ENCODE measurements at places on chromosomes 3 and 15.

- no peak for DNase-seq
Measured at GRCh38 chr15:66155065-66155464, 98.5 kb downstream of the MEGF11 start.

DNA sequence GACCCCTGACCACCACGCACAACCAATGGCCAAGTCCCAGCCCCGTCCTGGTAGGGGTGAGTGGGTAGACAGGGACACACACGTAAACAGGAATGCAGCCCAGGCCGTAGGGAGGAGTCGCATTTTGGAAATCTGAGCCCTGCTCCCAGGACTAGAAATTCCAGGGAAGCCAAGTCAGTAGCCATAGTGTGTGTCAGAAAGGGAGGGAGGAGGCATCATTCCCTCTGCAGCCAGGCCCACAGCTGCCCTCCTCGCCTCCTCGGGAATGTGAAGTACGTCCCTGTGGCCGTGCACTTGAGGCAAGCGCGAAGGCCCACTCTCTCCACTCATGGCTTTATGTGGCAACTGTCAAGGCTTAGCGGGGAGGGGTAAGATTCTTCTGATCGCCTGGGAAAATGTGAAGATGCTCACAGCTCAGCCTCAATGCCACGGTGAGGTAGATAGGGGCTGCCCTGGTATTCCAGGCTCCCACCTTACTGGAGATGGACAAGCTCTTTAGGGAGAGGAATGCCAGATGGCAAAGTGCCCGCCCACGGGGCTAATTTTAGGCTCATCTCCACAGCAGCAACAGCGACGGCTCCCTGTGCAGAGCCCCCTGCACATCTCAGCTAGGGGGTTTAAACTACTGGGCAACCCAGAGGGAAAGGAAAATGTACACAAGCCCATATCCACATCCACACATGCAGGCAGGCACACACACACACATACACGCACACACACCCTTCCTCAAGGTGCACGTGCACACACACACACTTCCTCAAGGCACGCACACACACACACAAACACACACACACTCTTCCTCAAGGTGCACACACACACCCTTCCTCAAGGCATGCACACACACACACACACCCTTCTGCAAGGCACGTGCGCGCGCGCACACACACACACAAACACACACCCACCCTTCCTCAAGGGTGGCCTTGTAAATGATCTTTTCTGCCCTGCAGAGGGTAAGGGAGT lies 65.5 kb downstream of the ADCY5 start:
- no peak for DNase-seq

GRCh38 chr15:70690491-70691276 lies 72.7 kb downstream of the UACA start:
- DNase-seq: no peak

DNA sequence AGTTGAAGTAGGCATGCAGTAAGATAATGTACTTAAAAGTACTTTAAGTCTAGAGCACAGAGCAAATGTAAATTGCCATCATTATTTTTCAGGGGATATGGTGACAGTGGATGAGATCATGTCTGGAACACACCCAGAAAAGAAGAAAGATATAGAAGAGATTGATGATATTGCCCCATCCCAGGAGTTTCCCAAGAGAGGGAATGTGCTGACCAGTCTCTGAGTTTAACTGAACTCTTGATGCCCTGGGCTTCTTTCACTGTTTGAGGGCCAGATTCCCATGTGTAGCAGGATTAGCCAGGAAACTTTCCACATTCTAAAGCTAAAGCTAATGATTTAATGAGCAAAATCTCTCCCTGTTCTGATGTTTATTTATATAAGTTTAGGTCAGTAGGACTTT lies 366.8 kb upstream of the UMPS start:
- DNase-seq: peak; percentile 20

DNA sequence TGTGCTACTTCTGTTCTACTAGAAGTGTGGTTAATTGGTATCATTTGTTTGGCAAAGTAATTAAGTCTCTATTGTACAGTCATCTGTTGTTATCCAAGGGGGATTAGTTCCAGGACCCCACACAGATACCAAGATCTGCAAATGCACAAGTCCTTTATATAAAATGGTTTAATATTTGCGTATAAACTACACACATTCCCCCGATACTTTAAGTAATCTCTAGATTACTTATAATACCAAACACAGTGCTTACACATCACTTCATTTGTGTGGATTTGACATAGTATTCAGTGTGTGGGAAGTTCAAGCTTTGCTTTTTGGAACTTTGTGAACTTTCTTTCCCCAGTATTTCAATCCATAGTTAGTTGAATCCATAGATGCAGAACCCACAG lies 50.5 kb upstream of the ABI3BP start:
- no peak for DNase-seq

- peak; percentile 95 for DNase-seq
Measured at GRCh38 chr3:112074616-112075497, 11.3 kb upstream of the C3orf52 start.

DNA sequence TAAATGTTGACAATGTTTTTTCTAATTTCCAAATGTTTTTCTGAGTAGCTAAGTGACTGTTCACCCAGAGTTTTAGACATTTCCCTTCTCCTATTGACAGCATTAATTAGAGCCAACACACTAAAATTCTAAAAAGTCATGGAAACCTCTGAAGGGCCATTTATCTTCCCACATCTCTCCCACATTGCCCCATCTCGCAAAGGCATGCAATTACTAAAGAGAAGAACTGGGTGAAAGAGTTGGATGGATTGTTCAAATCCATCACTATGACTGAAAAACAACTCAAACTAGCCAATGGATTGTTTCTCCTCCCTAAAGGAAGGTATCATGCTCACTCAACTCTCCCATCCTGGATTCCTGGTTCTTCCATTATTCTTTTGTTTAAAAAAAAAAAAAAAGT lies 30.0 kb upstream of the PHLDB2 start:
- no peak for DNase-seq

GRCh38 chr3:191555037-191555436 lies 94.1 kb downstream of the PYDC2 start:
- DNase-seq: no peak

- DNase-seq: no peak
Measured at GRCh38 chr15:99983171-99983885, 250.1 kb upstream of the LYSMD4 start.

GRCh38 chr3:72891053-72891855 lies 3.4 kb downstream of the GXYLT2 start:
- peak; percentile 99 for DNase-seq

DNA sequence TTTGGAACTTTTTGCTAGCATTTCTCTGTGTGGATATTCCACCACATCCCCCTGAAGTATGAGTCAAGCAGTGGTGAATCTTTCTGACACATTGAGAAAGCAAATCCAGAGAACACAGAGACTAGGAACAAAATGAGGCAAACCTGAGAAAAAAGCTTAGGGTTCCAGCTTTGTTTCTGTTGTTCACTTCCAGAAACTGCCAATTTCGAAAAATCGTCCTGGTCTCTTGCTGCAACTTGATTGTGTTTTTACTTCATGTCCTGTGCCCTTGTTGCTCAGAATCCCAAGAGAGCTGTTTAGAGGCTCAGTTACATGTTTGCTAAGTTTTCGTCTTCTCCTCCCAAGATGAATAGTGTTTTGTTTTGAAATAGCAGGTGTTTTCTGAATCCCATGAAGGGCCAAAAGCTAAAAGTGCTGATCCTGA lies 13.7 kb downstream of the MAP2K1 start:
- no peak for DNase-seq

DNA sequence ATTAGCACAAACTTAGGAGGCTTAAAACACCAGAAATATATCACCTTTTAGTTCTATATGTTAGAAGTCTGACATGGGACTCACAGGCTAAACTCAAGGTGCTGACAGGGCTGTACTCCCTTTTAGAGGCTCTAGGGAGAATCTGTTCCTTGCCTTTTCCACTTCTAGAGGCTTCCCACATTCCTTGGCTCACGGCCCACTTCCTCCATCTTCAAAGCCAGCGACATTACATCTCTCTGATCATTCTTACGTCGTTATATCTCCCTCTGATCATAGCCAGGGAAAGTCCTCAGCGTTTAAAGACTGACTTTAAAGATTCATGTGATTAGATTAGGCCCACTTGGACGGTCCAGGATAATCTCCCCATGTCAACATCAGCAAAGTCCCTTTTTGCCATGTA lies 166.3 kb downstream of the GREM1 start:
- DNase-seq: no peak

GRCh38 chr3:34140616-34141015 lies 342.2 kb downstream of the PDCD6IP start:
- DNase-seq: no peak

DNA sequence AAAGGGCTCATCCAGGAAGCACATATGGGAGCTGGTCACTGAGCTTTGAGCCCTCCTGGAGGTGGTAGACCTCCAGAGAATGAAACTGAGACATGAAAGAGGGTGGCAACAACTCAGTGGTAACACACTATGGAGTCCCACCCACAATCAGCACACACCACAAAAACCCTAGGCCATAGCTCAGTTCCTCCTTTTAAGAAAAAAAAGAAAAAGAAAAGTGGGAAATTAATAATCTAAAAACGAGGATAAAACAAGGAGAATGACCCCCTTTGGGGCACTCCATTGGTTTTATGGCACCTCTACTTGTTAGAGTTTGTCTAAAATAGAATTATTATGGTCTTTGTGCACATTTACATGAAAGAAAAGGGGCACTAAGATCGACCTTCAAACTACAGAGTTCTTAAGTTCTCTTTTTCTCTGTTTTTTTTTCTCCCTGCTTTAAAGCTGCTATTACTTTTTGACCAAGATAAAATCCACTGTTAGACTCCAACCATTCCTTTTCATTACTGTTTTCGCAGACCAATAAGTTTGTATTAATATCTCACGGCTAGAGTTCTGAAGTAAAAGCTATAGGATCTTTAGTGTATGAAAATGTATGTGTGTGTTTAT lies 40.2 kb upstream of the ZBTB20 start:
- DNase-seq: no peak

- DNase-seq: no peak
Measured at GRCh38 chr3:124584552-124585391, 145.5 kb upstream of the UMPS start.

DNA sequence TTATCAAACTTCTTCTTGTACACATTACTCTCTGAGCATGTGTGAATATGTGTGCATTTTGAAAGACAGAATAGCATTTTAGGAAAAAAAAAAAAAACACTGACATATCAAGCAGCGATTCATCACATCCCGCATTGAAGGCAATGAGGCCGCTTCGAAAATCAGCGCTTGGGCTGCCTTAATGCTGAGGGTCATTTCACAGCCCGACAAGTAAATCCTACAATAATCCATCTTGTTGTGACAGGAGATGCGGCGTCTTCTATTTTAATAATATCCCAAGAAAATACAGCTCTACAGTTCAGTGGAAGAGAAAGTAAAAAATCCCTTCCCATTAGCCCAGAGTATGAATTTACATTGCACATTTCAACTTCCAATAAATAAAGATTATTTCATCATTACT lies 389.2 kb upstream of the GRM7 start:
- DNase-seq: no peak
